ENCODE measurements at places on chromosomes 1 and 21. TPM values are rescaled to one million over a fixed set of nuclear protein-coding genes. Genes with fewer than 3 reads are reported as not detected.

DNA sequence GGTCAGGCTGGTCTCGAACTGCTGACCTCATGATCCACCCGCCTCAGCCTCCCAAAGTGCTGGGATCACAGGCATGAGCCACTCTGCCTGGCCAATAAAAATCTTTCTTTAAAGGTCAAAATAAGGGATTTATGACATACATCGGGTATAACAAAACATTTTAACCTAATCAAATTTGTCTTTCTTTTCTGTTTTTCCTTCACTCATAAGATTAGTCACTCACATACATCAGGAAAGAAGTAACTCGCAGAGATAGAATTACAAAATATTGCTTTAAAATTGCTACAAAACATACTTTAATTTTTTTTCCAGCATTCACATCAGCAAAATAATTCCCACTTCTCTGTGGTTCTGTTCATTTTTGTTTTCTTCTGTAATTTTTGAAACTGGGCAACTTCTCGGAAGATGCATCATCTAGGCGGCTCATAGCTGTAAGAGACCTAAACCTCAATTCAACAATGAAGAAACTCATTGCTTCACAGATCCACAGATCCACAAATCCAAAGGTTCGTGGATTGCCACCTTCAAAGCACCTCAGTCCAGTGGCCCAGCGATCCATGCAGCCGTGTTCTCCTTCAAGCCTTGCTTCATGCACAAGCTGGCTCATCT is 39.7 kb downstream of the NEK2 start:
- no peak for DNase-seq

- no peak for DNase-seq
These were observed 54.3 kb upstream of the GOLT1A start for GRCh38 chr1:204268101-204268500.

DNA sequence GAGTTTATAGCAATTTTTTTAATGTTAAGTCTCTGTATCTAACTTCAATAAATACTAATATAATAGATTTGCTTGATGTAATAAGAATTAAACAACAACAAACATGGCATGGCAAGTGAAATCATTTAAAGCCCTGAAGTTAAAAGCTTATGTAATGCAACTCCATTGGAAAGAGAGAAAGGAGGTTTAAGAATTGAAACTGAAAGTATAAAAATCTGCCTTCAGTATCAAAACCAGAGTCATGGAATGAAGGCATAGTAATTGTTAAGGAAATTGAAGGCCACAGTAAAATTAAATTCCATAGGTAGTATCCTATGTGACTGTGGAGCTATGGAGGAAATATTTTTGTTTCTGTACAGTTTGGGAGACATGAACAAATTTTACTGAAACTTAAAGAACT is 55.1 kb downstream of the PRDX6 start:
- DNase-seq: no peak

- no peak for DNase-seq
These were observed 189.3 kb downstream of the PTPRU start for GRCh38 chr1:29425631-29426030.

GRCh38 chr1:113802367-113803007 is 9.8 kb downstream of the RSBN1 start:
- no peak for DNase-seq

DNA sequence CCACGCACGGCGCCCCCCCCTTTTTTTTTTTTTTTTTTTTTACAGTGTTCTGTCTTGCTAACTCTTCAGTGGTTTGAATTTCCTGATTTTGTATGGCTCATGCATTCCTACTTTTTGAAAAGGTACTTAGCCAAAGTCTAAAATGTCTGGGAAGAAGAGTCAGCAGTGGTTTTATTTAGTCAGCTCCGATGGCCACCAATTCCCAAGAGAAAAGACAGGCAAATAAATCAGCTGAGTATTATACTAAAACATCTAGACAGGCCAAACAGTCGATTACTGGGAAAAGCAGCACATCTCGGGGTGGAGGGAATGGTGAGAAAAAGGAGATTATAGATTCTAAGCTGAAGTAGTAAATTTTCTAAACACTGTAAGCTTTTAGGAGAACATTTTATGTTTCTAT is 192.5 kb upstream of the ZRANB2 start:
- DNase-seq: no peak

DNA sequence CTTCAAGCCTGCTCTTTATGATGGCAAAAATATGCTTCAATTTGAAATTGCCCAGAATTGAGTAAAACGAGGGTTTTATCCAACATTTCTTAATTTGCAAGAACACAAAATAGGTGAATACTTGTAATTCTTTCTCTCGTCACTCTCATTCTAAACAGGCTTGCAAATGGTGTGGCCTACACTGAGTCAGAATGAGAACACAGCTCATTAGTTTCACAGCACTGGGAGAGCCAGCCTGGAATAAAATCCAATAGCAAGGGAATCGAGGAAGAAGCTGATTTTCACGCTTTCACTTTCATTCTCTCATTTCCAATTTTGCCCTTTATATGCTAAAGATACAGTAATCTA is 537.5 kb downstream of the LTN1 start:
- DNase-seq: no peak

DNA sequence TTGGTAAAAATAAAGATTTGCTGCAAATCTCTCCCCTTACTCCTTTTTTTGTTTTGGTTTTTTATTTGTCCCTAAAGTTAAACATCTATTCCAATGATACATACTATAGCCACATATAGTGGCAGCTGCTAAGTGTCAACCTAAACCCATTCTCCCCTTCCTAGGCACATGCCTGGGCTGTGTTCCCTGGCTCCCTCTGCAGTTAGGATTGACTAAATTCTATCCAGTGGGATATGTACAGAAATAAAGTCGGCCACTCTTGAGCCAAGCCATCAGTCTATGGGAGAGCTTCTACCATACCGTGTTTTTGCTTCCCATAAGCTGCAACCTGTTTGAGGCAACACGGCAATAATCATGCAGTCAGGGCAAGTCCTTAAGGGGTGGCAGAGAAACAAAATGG is 23.6 kb downstream of the MCOLN3 start:
- DNase-seq: no peak

DNA sequence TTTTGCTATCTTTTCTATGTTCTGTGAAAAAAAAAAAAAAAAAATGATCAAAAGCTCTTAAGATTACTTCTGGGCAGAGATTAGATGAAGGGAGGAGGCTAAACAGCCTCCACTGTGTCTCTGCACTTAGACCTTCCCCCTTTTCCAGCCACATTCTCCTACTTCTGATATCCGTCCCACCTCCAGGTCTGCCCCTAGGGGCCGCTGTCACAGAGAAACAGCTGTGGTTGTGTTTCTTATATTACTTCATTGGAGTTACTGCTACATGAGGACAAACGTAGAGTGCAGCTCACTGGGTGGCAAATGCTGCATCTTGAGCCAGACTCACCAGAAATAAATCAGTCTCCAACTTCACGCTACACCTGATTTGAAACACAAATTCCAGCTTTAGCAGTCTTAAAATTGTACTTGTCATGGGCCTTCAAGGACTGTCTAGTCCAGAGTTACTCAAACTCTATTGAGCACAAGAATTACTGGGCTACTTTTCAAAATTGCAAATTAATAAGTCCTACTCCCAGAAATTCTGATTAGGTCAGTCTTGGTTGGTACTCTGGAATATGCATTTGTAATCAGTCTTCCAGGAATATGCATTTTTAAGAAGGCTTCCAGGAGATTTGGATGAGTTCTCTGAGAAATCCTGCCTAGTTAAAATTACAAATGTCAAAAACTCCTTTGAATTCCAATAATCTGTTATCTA is 125.2 kb upstream of the PTBP2 start:
- DNase-seq: peak; percentile 40

DNA sequence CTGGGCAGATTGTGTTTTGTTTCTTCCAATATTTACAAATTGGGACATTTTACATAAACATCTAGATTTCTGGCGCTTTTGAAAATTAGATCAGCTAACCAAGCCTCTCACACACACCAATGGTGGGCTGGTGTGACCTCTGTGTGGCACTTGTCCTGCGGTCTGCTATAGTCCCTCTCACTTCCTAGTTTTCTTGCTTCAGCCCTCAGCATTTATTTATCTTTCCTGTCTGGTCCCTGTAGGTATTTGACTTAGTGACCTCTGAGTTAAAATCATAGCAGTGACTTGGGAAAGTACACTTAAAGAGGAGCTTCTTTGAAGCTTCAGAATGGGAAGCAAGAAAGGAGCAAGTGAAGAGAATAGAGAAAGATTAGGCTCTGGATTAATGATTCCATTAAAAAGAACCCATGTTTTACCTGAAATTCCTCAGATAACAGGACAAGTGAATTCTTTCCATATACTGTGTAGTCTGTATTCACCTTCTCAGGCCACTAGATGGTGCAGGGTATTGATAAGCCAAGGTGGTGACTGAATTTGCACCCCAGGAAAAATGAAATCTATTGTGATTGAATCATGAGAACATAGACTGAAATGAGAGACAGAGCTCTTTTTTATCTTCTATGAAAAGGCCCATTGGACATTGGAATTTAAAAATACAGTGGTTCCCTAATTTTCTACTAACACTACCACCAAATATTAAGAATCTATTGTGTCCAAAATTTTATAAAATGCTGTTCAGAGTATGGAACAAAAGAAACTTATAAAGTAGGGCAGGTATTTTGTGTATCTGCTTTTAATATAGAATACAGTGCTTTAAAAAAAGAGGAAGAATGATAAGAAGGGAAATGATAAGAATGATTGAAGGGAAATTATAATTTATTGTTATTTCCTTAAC is 7.1 kb upstream of the DIPK1A start:
- DNase-seq: peak; percentile 30

DNA sequence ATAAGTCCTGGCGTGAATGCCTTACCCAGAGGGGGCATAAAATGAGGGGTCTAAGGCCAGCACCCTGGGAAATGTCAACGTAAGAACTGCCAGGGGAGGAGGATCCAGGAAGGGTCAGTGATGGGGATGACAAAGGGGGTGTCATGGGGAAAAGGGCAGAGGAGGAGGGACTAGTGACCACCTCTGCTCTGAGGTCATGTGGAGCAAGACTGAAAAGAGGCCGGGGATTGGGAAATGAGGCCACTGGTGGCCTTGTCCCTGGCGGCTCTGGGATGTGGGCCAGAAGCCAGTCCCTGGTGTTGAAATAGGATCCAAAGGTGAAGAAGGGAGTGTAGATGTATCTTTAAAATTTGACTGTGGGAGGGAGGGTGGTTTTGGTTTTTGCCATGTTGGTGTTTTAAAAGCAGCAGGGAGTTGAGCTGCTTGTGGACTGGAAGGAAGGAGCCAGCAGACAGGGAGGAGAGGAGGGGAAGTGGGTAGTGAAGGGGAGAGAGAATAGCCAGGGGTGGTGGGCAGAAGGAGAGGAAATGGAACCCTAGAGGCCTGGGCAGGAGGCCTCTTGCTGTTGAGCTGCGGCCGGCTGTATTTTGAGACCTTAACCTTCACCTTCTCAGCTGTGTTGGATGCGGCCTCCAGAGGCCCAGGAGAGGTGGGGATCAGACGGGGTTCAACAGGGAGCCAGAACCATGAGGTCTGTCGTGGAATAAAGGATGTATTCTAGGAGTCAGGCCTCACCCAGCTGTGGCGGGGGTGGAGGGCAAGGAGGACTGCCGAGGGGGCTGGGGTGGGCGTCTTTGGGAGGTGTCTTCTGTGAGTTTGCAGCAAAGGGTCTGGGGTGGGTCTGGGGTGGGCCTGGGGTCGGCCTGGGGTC is 92.5 kb downstream of the DHRS3 start:
- peak; percentile 33 for DNase-seq

- DNase-seq: peak; percentile 45
These were observed 62.1 kb downstream of the LRRN2 start for GRCh38 chr1:204623365-204623893.

DNA sequence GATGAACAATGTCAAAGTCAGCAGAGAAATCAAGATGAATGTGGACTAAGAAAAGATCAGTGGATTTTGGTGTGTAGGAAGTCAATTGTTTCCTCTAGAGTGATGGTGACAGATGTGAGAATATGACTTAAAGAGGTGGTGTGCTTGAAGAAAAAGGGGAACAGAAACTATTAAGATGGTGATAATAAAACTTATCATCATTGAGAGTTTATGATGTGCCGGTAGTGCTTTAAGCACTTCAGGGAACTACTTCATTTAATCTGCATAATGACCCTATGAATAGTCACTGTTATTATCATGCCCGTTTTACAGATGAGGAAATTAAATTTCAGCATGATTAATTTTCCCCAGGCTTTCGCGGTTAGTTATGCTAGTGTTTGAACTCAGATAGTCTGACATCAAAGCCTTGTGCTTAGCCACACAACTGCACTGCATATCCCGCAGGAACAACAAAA is 246.9 kb upstream of the LRRC7 start:
- DNase-seq: no peak

DNA sequence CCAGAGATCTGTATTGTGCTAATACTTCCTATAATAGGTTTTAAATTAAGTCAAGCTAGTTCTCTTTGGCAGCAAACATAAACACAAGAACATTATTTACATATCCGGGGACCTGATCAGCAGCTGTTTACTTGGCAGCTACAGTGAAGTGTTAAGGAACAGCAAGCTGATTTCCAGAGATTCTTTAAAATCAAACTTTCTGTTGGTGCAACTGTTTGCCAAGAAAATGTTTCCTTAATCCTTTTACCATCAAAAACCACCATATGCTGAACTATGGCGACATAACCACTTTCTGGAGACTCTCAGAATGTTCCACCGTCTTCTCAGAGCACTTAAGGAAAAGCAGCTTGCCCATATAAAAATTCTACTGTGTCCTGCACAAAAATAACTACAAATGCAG is 107.0 kb upstream of the KRTAP19-8 start:
- DNase-seq: no peak

DNA sequence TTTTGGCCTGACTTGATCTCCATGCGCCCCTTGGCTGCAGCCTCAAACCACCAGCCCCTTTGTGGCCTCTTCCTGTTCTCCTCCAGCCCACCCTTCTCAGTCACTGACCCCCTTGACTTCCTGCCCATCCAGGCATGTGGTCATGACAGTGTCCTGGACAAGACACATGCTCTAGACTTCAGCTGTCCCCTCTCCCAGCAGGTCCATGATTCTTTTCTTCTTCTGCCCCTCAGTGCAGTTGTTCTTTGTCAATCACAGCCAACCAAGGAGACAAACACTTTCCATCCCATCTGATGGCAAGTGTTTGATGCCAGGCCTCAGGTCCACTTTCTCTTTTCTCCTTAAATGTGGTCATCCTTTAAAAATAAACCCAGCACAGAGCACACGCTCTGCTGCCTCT is 49.7 kb downstream of the SYT6 start:
- no peak for DNase-seq

DNA sequence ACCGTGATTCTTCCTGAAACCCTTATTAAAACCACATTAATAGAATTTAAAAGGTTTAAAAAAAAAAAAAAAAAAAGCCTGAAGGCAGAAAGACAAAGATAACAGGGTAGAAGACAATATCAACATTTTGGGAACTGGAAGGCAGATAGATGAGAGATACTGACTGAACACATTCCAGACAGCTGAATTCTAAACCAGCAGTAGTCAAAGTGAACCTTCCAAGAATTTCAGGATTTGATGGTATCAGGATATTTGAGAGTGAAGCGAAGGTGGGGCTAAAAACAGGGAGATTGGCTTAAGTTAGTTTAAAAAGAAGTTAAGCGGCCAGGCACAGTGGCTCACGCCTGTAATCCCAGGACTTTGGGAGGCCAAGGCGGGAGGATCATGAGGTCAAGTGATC is 5.3 kb upstream of the CXADR start:
- DNase-seq: no peak

- no peak for DNase-seq
These were observed 2.4 kb downstream of the S100A5 start for GRCh38 chr1:153538315-153538821.

GRCh38 chr1:22592919-22593790 is 29.9 kb downstream of the EPHA8 start:
- DNase-seq: peak; percentile 47

- no peak for DNase-seq
These were observed 105.0 kb upstream of the ADGRL2 start for GRCh38 chr1:81695741-81696140.

GPR153 gene
- total RNA-seq: 3.2 TPM

KCNJ9 gene
- total RNA-seq: not detected

LEFTY1 gene
- total RNA-seq: not detected

CASQ2 gene
- 0.18 TPM for total RNA-seq

Measured in Caco-2 (cell line).